Thyroid gland (tissue), 4 donors: ENCODE measurements at places on chromosomes 1 and 21. TPM values are rescaled to one million over a fixed set of nuclear protein-coding genes. Genes with fewer than 3 reads are reported as not detected.
A peak's percentile ranks its signal among the peaks of the same experiment; 100 is the strongest.

DNA sequence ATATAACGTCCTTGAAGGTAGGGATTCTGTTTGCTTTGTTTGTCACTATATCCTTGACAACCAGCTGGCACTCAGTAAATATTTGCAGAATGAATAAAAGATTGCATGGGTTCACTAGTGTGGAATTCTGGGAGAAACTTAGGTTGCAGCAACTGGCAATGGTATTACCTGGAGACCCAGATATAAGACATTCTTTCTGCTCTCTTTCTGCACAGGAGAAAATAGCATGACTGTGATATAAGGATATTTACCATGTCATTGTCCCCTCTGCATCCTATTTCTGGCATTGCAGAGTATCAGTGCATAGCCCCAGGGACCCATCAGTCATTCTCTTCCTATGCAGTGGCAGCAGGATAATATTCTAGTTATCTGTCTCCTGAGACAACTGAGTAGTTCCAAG is 308.9 kb upstream of the LRRC7 start:
- no peak for DNase-seq

GRCh38 chr1:1677718-1678580 is 14.6 kb downstream of the SLC35E2B start:
- no peak for DNase-seq

DNA sequence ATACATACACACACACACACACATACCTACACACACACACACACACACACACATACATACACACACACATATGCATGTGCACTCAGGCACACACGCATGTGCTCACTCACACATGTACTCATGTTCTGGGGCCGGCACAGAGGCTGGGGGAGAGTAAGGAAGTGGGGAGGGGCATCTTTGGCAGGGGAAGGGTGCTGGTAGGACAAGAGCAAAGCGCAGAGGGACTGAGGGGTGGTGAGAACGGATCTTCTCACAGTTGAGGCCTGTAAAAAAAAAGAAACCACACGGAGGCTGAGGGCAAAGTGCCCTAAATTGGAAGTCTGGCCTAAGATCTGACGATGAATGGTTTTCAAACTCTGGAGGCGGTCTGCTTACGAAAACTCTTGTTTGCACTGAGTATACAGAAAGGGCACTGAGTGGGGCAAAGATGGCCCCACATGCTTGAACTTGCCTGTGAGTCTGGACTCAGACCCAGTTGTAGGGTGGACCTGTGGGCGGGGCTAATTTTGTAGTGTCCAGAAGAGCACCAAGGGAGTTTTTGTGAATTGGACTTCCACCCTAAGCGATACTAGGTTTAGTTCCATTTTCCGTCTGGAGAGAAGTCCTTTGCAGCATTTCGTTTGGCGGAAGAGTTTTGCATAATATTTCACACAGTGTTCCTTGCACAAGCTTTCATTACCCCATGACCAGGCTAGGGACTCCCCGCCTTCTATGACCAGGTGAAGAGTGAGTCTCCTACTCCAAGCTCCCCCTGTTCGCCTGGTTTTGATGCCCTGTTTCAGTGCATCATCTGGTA is 79.3 kb upstream of the LYST start:
- no peak for DNase-seq

Gene SMIM1
- 8.6 TPM for total RNA-seq

DNA sequence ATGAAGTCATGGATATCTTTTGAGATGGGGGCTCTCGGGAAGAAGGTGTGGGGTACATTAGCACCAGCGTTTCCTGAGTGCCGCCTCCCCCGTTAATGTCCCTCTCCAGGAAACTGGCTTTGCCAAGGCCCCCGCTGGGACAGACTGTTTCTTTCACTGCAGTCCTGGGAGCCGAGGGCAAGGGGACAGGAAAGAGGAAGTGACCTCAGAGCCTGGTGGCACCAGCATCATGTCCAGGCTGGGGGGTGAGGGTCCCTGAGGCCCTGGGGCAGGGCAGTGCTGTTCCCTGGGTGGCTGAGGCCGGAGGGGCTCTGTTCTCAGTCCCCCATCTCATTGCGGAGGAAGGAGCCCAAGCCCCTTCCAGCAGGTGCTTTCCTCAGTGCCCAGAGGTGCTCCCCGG is 5.8 kb downstream of the PFKL start:
- no peak for DNase-seq

DNA sequence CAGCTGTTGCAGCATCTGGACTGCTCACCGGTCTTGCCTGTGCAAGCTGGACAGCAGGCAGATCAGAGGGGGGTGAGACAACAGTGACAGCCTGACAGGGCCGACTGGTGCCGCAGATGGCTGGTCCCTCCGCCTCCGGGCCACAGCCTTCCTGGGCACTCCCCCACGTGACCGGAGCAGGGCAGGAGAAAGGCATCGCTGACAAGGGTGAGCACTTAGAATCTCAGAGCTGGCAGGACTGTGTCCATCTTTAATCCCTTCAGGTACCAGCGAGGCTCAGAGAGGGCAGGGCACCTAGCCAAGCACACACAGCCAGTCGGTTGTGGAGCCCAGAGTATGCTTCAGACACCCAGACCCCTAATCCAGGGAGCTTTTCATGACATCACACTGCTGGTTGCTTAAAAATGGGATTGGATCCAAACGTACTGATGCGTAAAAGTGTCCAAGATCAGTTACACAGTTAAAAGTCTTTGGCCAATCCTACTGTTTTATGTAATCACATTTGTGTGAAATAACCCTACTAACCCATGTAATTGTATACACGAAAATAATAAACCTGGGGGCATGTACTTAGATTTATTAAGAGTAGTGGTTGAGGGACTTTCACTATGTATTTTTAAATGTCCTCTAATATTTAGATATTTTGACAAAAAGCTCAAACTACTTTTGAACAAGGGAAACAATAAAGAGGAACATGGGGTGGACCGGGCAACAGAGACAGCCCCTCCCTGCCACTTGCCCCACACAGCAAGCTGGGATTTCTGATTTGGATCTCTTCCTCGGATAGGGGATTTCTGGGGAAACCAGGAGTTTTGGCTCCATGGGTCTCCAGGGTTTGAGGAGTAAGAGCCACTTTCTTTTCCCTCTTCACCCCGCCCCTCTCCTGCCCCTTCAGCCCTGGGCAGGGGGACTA is 758 bp upstream of the CNTN2 start:
- no peak for DNase-seq

DNA sequence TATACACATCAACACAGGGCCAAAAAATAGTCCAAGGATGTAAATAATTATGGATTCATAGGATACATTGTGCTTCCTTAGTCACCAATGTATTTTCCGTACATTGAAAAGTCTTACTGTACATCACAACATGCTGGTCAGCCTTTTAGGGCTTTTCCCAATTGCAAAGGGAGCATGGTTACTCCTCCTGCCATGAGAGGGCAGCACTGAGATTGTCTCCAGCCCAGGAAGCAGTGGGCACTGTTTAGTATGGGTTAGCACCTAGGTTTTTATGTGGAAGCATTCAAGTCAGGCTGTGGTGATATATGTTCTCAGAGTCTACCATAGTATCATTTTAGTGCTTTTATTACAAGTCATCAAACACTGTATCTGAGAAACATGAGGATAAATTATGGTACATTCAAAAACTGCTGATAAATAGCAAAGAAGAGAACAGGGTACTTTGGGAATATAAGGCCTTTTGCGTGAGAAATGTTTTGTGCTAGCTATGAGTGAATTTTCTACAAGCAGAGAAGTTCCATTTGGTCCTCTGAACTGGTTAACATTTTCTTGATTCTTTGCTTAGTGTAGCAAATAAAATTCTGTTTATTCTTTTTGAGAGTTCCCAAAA is 34.0 kb downstream of the ST6GALNAC5 start:
- peak; percentile 16 for DNase-seq

DNA sequence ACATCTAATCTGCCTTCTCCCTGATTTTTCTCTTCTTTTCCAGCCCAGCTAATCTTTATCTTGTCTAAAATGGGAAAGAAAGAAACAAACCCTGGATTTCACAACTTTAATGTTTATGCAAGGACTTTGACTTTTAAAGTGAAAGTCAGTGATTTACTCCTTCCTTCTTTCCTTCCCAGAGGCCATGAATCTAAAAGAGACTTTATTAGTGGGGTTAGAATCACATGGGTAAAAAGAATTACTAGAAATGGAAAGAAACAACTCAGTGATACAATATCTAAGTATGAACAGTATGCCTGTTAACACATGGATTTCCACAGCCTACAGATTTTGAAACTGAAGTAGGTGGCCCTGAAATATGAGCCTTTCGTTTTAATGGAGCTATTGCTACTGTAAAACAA is 59.8 kb upstream of the KCNK2 start:
- no peak for DNase-seq

Gene APOBEC4
- total RNA-seq, result not detected

Gene C1orf216
- total RNA-seq, result 9.9 TPM

Gene TNFRSF1B
- total RNA-seq, result 4.4 TPM

Gene RGSL1
- not detected for total RNA-seq

Gene C1orf116
- 12.5 TPM for total RNA-seq

- DNase-seq, result peak; percentile 74
Measured at GRCh38 chr1:6384962-6385361, 8.6 kb downstream of the ACOT7 start.

Gene CD160
- not detected for total RNA-seq

GRCh38 chr1:158040323-158040722 is 46.9 kb downstream of the KIRREL1 start:
- DNase-seq, result no peak

Gene CAPN9
- total RNA-seq, result not detected

Gene C1orf210
- 22.7 TPM for total RNA-seq

Gene CHI3L2
- total RNA-seq, result 18.5 TPM

- no peak for DNase-seq
Measured at GRCh38 chr1:45958317-45958716, 154.9 kb downstream of the MAST2 start.

DNA sequence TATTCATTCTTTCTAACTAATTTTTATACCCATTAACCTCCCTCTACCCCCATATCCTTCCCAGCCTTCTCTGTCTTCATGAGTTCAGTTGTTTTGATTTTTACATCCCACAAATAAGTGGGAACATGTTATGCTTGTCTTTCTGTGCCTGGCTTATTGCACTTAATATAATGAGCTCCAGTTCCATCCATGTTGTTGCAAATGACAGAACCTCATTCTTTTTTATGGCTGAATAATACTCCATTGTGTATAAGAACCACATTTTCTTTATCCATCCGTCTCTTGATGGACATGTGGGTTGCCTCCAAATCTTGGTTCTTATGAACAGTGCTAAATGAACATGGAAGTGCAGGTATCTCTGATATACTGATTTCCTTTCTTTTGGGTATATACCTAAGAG is 21.5 kb downstream of the AGPAT3 start:
- no peak for DNase-seq

DNA sequence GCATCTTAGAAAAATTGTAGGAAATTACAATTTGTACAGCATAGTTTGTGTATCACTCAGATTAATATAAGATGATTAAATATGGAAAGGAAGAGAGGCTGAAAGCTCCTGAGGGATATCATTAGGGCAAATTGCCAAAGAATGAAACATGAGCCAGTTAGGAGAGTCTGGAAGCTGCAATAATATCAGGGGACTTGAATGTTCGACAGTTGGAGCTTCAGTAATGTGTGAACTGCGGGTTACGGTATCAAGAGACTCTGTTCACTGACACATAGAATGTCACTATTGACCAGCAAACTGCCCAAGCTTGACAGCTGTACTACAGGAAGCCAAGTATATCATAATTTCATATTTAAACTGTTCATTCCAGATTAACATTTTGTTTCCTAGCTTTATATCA is 157.2 kb downstream of the DENND1B start:
- DNase-seq, result no peak

Gene GSTM1
- not detected for total RNA-seq

GRCh38 chr1:205287076-205287475 is 34.5 kb downstream of the NUAK2 start:
- no peak for DNase-seq

- no peak for DNase-seq
Measured at GRCh38 chr1:48940354-48940753, 163.7 kb upstream of the BEND5 start.

DNA sequence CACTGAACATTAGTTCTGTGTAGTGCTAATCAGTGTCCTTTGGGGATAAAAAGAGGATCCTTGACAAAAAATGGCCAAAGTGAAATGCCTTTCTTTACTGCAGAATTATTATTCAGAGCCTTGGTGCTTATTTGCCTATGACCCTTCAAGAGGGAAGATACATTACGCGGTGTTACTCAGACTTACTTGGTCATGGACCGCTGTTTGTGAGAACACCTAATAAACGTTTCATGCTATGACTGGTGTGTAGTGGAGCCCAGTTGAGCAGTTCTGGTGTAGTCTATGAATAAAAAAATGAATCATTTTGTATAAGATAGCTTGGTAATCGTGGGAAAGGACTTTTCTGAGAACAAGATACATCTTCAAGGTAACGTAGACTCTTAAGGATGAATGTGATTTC is 8.3 kb downstream of the NFYC start:
- DNase-seq, result no peak

Gene SLAMF9
- not detected for total RNA-seq

Gene SPRR1B
- not detected for total RNA-seq

DNA sequence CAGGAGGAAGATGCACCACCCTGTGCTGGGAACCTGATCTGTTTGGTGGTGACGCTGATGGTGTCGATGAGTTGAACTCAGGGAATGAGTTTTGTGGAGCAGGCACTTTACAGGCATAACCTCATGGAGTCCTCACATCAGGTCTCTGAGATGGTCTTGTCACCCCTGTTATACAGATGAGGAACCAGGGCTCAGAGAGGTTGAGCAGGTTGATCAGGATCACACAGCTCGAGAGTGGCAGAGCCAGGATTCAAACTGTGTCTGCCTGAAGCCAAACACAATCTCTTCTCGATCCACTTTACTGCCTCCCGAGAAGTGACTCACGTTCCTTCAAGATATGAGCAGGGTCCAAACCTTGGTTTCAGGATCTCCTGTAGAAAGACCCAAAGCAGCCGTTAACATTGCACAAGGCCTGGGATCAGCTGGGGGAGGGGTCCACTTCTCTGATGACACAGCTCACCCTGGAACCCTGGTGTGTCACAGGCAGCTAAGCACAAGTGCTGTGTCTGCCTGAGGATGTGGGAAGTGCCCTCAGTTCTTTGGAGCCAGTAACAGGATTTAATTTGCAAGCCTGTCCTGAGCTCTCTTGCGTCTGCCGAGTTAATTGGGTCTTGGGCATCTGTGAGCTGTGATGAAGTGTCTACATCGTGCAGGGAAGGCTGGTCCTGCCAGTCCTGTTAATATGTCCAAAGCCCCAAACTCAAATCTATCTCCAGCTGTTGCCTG is 65.4 kb upstream of the STUM start:
- DNase-seq, result no peak

DNA sequence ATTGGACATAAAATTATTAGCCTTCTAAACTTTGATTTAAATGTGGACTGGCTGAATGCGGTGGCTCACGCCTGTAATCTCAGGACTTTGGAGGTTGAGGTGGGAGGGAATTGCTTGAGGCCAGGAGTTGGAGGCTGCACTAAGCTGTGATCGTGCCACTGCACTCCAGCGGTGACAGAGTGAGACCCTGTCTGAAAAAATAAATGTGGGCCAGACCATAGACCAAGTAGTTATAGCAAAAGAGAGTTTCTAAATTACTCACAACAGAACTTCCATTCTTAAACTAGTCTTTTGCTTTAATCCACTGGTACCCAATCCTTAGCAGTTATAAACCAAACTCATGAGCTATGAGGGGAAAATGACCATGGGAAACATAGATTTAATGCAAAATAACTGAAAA is 35.2 kb downstream of the RAP1A start:
- DNase-seq, result no peak

- no peak for DNase-seq
Measured at GRCh38 chr1:65059930-65060538, 88.0 kb upstream of the AK4 start.
